GM23248 (cell line): ENCODE measurements at places on chromosomes 7 and 10. TPM values are rescaled to one million over a fixed set of nuclear protein-coding genes. Genes with fewer than 3 reads are reported as not detected.
A peak's percentile ranks its signal among the peaks of the same experiment; 100 is the strongest.

DNA sequence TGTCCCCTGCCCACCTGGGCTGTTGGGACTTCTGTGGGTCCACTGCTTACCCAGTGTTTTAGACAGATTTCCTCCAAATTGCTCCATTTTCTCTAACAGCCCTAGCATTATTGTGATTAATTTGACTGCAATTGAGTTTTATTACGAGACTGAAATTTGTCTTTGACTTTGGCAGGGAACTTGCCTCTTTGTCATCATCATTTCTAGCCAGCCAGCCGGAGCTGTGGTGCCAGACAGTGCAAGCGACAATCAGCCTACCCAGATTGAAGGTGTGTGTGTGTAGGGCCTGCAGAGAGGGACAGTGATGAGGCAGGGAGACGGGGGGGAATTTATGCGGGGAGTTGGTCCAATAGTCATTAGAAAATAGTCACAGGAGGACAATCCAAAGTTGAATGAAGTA is 743.0 kb downstream of the NRG3 start:
- no peak for DNase-seq

ZNF518A gene
- 8.9 and 11.3 TPM in 2 replicates for total RNA-seq

ZNF25 gene
- 11.8 and 13.8 TPM in 2 replicates for total RNA-seq

TMEM140 gene
- 1.6 and 4.4 TPM in 2 replicates for total RNA-seq

DNA sequence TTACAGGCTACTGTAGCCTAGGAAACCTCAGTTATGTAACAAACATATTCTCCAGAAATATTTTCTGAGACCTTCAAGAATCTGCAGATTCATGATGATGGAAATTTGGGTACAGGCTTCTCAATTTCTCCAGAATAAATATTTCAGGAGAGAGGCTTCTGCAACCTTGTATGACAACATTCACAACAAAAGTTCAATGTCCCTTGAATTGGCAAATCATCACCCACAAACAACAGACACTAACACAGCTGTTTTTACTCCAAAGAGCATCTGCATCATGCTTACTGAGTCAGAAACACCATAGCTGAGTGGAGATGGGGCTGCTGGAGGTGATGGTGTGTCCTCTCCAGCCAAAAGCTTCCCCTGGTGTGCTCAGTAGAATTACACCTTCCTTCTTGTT is 9.3 kb upstream of the COBL start:
- DNase-seq: peak; percentile 7

GRCh38 chr7:50189371-50189770 is 96.3 kb upstream of the ZPBP start:
- no peak for DNase-seq

CFTR gene
- total RNA-seq: not detected in 2 replicates

GIMAP5 gene
- not detected in 2 replicates for total RNA-seq

- peak; percentile 27 for DNase-seq
These were observed 18.8 kb downstream of the SLK start for GRCh38 chr10:103985726-103986125.
